ENCODE measurements at places on chromosomes 2 and 18. TPM values are rescaled to one million over a fixed set of nuclear protein-coding genes. Genes with fewer than 3 reads are reported as not detected.

Gene MAP3K2
- polyA plus RNA-seq = 3.5 TPM

Gene ZNF804A
- polyA plus RNA-seq = not detected

Gene RSAD2
- 0.49 TPM for polyA plus RNA-seq

Gene IL1RL1
- 0.44 TPM for polyA plus RNA-seq

Gene CNDP1
- not detected for polyA plus RNA-seq

Gene AGXT
- not detected for polyA plus RNA-seq

Gene RAX
- polyA plus RNA-seq = 0.14 TPM

Gene STEAP3
- polyA plus RNA-seq = 10.5 TPM

Gene PLA2R1
- 6.2 TPM for polyA plus RNA-seq

Gene SPDYA
- 0.84 TPM for polyA plus RNA-seq

Gene IL1F10
- 0.18 TPM for polyA plus RNA-seq

Gene KIAA1328
- polyA plus RNA-seq = 1.9 TPM

Gene ARHGAP25
- 3.4 TPM for polyA plus RNA-seq

Gene EHD3
- polyA plus RNA-seq = 27.4 TPM

Gene ANKRD30B
- polyA plus RNA-seq = not detected

Gene C2orf69
- 4.6 TPM for polyA plus RNA-seq

Gene CTNNA2
- 0.02 TPM for polyA plus RNA-seq

Gene ABCG8
- not detected for polyA plus RNA-seq

Gene MROH2A
- 0.22 TPM for polyA plus RNA-seq

Gene TMX3
- polyA plus RNA-seq = 10.2 TPM

Gene C2orf80
- polyA plus RNA-seq = not detected

Gene RBM45
- 8.3 TPM for polyA plus RNA-seq

Gene REG3G
- polyA plus RNA-seq = not detected

Gene LNPK
- polyA plus RNA-seq = 5.9 TPM

Gene SERPINB12
- 0.16 TPM for polyA plus RNA-seq

Gene CYBRD1
- polyA plus RNA-seq = 8.4 TPM

Gene ITGB1BP1
- 47.9 TPM for polyA plus RNA-seq

Gene CNRIP1
- 3.8 TPM for polyA plus RNA-seq

Gene CD302
- polyA plus RNA-seq = 3.8 TPM

Measured in esophagus (tissue), 2 donors.